ENCODE measurements at places on chromosomes 1 and 21. TPM values are rescaled to one million over a fixed set of nuclear protein-coding genes. Genes with fewer than 3 reads are reported as not detected.

SYPL2 gene
- total RNA-seq: not detected

CD1E gene
- not detected for total RNA-seq

ZNF436 gene
- 5.8 TPM for total RNA-seq

FCGR3A gene
- total RNA-seq: 0.27 TPM

CELA2B gene
- not detected for total RNA-seq

PEAR1 gene
- not detected for total RNA-seq

PROK1 gene
- total RNA-seq: not detected

PALMD gene
- total RNA-seq: not detected

- no peak for DNase-seq
Measured at GRCh38 chr1:1235016-1235744, 3.1 kb downstream of the B3GALT6 start.

DNA sequence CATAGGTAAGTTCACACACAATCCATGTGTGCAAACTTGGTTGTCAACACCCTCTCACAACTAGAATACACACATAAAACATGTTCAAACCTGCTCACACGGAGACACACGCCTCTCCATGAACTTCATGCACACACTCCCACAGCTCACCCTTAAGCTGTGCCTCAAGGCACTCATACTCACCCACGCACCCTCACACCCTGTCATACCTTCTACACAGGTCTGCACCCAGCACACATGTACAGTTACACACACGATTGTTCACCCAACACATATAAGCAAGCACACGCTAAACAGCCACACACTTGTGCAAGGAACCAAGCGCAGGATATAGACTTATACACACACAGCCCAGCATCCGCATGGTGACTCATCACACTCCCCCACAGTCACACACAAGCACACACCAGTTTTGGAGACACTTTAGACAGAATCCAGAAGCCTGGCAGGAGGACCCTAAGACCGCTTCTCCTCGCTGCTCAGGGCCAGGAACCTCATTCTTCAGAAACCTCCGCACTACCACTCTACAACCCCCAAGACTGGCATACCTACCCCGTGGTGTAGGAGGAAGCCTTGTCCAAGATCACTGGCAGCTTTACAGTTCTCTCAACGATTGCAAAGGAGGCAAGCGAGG, 58.7 kb upstream of the ZC3H12A start:
- no peak for DNase-seq

DNA sequence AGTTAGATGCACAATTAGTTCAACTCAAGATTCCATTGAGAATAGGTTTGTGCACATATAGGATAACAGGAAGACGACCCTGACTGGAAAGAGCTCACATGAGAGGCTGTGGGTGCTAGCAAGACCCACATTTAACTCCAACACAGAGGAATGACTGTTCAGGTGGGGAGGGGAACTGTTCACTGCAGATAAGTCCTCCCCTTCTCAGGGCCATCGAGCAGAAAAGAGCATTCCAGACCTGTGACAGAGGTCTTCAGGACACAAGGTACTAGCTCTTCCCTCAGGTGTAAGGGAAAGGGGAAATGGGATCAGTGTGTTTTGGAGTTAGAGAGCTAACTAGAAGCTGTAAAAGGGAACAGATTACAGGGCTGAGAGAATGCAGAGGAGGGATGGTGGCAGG, 8.7 kb downstream of the PTGER3 start:
- no peak for DNase-seq

GRCh38 chr1:3906672-3907020, 6.6 kb upstream of the C1orf174 start:
- DNase-seq: no peak

- no peak for DNase-seq
Measured at GRCh38 chr21:46193829-46194373, 9.6 kb upstream of the SPATC1L start.

DNA sequence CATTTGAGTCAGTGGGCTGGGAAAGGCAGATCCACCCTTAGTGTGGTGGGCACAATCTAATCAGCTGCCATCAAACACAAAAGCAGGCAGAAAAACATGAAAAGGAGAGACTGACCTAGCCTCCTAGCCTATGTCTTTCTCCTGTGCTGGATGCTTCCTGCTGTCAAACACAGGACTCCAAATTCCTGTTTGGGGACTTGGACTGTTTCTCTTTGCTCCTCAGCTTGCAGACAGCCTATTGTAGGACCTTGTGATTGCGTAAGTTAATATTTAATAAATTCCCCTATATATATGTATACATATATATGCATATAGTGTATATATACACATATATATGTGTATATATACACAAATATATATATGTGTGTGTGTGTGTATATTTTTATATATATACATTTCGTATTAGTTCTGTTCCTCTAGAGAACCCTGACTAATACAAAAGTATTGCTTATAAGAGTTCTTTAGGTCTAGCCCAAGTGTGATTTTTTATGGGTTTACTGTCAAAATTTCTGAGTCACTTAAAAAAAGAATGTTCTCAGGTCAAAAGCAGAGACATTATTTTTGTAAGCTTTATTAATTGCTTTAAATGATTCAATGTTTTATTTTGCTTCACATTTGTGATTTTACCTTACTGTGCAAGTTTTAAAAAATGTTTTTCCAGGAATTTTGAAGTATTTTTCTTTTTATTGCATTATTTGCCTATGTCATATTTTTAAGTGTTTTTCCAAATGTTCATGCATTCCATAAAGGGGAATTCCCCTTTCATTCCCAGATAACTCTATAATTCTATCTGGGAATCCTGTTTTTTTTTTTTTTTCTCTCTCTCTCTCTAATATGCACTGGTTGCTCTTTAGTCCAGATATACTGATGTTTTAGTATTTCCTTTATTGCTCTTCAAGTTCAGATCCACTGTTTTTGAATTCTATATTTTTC, 92.1 kb upstream of the ADAMTS5 start:
- no peak for DNase-seq

DNA sequence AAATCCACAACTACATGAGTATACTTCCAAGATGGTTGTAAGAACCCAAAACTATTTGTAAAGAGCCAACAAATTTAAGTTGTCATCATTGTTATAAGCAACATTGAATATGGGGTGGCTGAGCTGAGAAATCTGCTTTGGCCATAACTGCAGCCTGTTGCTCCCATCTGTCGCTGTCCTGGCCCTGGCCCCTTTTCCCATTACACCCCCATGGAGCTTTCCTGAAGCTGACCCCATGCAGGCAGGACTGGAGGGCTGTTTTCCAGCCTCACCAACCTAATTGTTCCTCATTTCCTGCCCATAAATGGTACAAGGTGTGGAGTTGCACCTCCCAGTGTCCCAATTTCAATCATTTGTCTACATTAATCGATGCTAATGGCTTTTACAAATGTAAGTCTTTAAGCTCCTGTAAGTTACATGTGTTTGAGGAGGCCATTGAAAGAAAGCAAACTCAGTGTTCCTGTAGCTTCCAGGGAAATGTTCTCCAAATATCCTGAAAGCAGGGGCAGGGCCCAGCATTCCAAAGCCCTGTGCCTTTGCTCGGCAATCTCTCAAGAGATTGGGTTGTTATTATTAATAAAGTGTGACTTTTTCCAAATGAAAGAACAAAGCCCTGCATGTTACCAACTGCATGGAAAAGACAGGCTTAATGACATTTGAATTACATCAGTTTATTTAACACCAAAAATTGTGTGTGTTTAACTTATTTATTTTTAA, 545.9 kb downstream of the PLPP3 start:
- no peak for DNase-seq

DNA sequence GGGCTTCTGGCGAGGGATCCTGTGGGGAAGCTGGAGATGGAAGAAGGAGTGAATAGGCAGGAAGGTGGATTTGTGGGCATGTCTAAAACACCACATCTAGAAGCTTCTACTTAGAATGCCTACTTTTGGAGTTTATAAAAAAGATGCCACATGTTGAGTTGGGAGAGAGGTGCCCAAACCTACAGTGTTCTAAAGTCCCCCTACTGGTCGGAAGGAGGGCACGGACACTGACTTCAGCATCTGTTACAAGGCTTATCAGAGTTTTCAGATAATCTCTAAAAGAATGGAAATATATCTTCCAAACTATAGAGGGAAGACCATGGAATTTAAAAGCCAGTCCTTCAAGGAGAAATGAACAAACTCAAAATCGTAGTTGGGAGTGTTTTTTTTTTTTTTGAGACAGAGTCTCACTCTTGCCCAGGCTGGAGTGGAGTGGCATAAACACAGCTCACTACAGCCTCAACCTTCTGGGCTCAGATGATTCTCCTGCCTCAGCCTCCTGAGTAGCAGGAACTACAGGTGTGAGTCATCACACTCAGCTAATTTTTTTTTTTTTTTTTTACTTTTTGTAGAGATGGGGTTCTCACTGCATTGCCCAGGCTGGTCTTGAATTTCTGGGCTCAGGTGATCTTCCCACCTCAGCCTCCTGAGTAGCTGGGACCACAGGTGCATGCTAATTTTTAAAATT, 14.8 kb downstream of the IBA57 start:
- no peak for DNase-seq

DNA sequence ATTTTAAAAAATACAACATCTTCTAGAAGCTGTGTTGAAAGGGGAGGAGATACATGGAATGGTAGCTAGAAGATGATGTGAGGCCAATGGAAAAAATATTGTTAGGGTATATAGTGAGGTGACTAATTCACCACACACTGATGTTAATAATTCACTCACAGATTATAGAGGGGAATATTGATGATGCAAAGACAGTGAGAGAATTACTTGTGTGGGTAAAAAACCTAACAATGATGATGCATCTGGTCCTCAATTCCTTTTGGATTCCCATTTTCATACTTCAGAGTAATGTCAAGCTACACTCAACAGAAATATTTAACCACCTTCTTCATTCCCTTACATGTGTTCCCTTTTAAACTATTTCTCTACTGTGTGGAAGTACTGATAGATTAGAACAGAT, 169.5 kb upstream of the DPYD start:
- no peak for DNase-seq

GRCh38 chr1:205582046-205582445, 49.8 kb downstream of the ELK4 start:
- DNase-seq: no peak

GRCh38 chr1:212938846-212939245, 11.5 kb upstream of the VASH2 start:
- no peak for DNase-seq

- DNase-seq: no peak
Measured at GRCh38 chr1:159291424-159291823, 10.7 kb upstream of the FCER1A start.

- DNase-seq: no peak
Measured at GRCh38 chr1:42004860-42005259, 86.1 kb upstream of the HIVEP3 start.

- no peak for DNase-seq
Measured at GRCh38 chr1:78492386-78492950, 1.7 kb downstream of the PTGFR start.

- DNase-seq: no peak
Measured at GRCh38 chr1:185402930-185403329, 85.9 kb upstream of the IVNS1ABP start.

DNA sequence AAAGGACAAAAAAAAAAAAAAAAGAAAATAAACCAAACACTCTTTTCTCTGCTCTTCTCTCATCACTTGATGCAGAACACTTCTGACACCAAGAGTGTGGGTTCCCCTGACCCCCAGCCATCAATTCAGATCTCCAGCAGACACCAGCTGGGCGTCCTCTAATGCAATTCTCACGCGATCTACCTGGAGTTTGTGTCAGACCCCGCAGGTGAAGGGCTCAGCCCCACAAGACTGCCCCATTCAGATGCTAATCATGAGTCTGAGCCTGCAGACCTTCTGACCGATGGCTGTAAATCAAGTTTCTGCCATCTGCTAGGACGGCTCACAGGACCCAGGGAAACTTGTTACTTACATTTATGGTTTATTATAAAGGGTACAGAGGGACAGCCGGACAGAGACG, 133.6 kb upstream of the C1orf174 start:
- DNase-seq: no peak

DNA sequence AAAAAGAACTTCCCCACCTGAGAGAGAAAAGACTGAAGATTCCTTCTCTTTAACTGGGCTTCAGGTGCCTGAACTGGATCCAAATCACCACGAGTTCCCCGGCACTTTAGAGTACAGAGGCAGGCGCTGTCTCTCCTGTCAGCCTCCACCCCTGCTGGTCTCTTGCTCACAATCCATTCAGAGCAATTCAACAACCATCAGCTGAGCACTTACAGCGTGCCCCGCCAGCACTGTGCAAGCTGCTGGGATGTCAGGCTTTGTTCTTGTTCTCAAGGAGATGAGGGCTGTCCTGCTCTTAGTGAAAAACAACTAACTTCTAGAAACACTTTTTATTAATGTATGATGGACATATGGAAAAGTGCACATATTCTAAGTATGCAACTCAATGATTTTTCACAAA, 68.7 kb upstream of the VAMP3 start:
- no peak for DNase-seq

GRCh38 chr1:54575161-54575560, 27.1 kb downstream of the ACOT11 start:
- no peak for DNase-seq

DNA sequence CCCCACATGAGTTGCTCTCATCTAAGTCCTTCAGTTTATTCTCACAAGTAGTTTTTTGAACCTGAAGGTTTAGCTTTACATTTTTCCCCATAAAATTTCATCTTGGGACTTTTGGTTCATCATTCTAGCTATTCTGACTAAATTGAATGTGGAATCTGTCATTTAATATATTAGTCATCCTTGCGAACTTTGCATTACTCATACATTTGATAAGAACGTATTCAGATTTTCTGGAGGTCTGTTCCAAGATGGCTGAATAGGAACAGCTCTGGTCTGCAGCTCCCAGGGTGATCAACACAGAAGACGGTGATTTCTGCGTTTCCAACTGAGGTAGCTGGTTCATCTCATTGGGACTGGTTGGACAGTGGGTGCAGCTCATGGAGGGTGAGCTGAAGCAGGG, 59.8 kb upstream of the CSF1 start:
- DNase-seq: no peak

Data from activated CD8-positive, alpha-beta T cell treated with anti-CD3 and anti-CD28 coated beads for 36 hours (primary cell).